ENCODE measurements at places on chromosomes 3 and 15.

- no peak for DNase-seq
Observed at GRCh38 chr15:49468481-49468839, 45.4 kb downstream of the FGF7 start.

DNA sequence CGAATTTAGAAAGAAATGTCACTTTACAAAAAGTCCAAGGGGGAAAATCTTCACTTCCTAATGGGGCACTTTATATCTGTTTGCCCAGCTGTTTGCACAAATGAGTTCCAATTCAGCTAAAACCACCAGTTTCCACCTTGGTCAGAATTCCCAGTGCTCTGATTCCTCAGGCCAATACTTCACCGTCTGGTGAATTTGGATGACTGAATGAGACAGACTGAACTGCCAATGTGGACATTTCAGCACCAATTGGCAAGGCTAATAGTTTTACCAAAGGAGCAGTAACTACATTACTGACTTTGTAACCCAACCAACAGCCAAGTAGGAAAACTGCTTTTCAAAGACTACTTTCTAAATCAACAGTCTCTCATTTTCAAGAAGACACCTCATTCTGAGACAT, 51.8 kb downstream of the ABI3BP start:
- DNase-seq, result no peak

DNA sequence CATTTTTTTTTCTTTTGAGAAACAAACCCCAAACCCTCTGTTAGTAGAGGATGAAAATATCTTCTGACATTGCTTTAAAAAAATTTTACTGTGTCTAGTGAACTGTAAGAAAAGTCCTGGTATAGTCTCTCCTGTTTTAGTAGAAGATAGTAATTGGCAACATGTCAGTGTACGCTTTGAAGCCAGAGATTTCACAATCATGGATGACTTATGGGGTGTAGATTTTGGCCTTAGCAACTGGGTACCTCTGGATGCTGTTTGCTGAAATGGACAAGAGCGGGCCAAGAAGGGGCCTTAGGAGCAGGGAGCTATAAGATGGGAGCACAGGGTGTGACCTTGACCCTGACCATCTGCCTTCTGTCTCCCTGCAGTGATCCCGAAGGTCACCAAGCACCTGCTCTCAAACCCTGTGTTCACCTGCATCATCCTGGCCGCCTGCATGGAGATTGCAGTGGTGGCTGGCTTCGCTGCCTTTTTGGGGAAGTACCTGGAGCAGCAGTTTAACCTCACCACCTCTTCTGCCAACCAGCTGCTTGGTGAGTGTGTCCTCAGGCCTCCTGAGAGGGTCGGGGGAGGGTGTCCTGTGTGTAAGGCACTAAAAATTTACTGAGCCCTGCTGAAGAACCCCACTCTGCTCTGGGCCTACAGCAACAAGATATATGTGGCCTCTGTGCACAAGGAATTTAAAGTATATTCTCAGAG, 266.7 kb downstream of the SLCO3A1 start:
- no peak for DNase-seq

GRCh38 chr3:170355738-170356595, 1.5 kb upstream of the SKIL start:
- DNase-seq, result peak; percentile 30

GRCh38 chr3:101259485-101260341, 60.7 kb downstream of the IMPG2 start:
- no peak for DNase-seq

DNA sequence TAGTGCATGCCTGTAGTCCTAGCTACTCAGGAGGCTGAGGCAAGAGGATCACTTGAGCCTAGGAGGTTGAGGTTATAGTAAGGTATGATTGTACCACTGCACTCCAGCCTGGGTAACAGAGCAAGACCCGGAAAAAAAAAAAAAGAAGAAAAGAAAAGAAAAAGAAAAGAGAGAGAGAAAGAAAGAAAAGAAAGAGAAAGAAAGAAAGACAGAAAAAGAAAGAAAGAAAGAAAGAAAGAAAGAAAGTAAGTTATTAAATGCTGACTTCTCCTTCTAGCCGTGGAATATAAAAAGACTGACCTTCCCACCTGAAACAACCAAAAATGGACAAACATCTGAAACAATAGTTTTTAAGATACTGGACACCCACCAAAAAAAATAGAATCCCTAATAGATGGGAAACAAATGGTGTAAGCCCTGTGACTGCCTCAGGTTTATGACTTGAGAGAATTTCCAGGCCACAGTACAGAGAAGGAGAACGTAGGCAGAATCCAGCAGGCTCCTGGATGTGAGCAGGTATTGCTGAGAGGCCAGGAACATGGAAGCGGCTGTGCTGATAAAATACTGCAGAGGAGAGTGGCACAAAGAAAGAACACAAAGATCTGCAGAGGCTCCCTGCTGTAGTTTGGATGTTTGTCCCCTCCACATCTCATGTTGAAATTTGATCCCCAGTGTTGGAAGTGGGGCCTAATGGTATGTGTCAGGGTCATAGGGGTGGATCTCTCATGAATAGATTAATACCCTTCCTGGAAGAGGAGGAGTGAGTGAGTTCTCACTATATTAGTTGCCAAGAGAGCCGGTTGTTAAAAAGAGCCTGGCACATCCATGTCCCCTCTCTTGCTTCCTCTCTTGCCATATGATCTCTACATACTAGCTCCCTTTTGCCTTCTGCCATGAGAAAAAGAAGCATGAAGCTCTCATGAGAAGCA, 41.8 kb upstream of the PRSS50 start:
- DNase-seq, result no peak

- DNase-seq, result no peak
Observed at GRCh38 chr3:122184591-122184929, 1.1 kb downstream of the CASR start.

- DNase-seq, result no peak
Observed at GRCh38 chr15:57861815-57862586, 155.5 kb downstream of the POLR2M start.

DNA sequence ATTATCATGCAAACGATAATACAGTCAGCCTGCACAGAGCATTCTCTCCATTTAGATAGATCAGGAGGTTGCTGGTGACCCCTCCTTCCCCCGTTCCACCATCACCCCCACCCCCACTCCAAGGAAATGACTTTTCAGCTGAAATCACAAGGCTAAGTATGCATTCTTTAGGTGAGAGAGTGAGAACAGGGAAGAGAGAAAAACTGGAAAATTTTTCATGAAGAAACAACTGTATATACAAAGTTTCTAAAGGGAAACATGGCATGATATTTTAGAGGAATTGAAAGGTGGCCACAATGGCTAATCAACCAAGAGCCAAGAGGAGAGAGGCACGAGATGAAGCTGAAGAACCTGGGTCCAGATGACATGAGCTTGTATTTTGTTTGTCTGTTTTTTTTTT, 22.2 kb downstream of the BCL2A1 start:
- no peak for DNase-seq

DNA sequence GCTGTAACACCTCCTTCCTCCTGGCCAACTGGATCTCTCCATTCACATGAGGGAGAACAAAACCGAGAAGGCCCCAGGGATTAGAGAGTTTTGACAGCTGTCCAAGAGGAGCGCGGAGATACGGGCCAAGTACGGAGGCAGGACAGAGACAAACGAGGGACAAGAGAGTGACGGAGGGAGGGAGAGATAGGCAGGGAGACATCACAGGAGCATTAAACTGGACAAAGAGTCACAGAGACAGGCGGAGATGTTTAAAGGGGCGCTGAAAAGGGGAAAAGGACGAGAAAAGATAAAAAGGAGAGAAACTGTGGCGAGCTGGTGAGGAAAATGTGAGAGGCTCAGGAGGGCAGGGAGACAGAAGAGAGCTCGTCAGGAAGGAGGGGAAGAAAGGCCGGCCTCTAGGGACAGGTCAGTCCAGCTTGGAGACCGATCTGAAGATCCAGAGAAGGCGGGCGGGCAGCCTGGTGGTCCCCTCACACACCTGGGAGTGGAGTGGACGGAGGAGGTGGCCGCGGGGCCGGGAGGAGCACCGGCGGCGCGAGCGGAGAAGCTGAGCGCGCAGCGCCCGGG, 40.5 kb upstream of the ROPN1 start:
- no peak for DNase-seq

DNA sequence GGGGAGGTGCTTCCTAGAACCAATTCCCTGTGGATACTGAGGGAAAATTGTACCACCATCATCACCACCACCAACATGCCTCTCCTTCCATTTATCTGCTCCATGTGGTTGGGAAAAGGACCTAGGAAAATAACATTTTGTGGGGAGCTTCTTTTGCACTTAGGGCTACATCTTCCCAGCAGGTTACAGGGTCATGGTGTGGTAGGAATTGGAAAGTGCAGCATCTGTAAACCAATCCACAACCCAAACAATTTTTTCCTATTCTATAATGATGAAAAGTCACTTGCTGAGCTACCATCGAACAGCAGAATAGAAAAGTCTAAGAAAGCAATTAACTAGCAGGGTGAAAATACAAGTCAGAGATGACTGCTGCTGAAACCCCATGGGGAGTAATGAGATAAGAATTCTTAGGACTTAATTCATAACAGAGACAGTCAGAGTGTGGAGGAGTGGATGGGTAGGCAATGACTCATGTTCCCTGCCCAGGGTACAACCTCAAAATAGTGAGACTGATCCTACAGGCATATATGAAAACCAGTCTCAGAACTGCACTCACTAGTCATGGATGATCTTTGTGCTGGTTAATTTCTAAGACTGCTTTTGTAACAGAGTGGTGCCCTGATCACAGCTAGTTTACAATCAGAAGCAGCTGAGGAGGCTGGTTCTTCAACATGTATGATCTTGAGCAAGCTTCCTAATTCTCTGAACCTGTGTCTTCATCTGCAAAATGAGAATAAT, 38.1 kb upstream of the LEKR1 start:
- DNase-seq, result no peak

DNA sequence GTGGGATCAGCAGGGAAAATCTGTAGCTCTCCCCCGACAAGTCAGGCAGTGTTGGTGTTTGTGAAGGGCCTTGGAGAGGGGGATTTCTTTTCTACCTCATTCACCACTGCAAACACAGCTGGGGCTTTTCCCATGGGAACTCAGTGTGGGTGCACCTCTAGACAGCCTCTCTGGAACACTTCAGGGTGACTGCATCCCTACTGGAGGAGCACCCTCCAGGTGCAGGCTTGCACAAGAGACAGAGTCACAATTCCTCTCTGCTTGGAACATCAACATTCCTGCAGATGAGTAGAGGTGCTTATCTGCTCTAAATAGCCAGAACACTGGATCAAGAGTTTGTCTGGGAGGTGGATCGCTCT, 72.7 kb upstream of the AKAP13 start:
- DNase-seq, result no peak

- DNase-seq, result no peak
Observed at GRCh38 chr15:70264738-70265465, 167.2 kb upstream of the TLE3 start.

DNA sequence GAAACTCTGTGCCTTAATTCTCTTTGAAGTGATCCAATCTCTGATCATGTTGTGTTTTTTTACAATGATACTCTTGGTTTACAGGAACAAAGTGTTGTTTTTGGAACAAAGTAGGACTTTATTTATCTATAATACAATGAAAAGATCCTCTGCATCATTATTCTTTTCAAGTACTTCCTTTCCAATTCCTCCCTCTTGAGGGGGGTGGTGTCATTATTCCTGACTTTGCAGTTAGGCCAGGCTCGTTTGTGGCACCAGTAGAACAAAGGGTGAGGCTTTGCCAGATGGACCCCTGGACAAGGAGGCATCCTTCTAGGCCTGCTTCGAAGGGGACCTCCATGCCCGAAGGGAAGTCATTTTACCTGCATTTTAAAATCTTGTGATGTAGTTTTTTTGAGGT, 41.7 kb upstream of the ZBTB38 start:
- DNase-seq, result no peak

GRCh38 chr3:126880901-126881300, 102.0 kb upstream of the PLXNA1 start:
- no peak for DNase-seq

DNA sequence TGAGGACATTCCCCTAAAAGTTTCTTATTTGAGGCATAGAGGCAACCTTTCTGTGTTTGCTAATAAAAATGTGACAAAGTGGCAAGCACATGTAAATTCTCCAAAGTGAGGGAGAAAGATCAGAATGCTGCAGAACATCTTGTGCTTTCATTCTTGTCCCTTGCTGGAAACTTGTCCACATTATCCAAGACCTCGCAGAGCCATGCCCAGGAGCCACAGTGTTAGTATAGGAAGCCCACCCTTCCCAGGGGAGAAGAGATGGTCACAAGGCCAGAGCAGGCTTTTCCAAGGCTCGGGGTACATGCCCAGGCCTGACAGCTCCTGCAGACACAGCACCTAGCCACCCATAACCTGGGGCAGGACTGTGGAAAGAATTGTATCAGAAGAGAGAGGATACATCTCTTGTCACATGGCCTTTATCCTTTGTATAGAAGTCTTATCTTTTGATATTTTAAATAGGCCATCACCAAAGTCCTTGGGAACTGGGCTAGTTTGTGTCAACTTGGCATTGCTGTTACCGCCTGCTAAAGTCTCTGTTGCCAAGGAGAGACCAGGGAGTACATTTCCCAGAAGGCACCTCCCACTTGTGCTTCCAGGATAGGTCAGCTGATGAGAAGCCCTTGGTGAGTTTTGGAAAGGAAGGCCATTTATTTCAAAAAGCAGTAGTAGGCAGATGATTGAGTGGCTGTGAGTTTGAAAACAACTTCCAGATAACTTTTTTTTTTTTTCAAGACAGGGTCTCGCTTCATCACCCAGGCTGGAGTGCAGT, 10.5 kb downstream of the DLEC1 start:
- DNase-seq, result no peak

DNA sequence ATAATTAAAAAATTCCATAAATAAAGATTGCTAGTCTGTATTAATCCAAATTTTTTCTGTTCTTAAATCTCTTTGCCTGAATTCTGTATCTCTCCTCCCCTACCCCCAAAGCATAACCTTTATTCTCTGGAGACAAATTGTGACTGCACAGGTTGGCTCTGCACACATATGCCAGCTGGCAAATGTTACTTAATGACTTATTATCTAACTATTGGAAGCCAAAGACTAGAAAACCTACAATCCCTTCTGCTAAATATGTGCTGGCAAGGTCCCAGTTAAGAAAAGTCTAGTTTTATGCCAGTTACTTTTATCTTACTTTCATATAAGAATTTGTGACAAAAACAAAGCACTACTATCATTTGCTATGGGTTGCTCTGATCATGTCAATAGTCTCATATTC, 569.3 kb downstream of the MECOM start:
- no peak for DNase-seq

DNA sequence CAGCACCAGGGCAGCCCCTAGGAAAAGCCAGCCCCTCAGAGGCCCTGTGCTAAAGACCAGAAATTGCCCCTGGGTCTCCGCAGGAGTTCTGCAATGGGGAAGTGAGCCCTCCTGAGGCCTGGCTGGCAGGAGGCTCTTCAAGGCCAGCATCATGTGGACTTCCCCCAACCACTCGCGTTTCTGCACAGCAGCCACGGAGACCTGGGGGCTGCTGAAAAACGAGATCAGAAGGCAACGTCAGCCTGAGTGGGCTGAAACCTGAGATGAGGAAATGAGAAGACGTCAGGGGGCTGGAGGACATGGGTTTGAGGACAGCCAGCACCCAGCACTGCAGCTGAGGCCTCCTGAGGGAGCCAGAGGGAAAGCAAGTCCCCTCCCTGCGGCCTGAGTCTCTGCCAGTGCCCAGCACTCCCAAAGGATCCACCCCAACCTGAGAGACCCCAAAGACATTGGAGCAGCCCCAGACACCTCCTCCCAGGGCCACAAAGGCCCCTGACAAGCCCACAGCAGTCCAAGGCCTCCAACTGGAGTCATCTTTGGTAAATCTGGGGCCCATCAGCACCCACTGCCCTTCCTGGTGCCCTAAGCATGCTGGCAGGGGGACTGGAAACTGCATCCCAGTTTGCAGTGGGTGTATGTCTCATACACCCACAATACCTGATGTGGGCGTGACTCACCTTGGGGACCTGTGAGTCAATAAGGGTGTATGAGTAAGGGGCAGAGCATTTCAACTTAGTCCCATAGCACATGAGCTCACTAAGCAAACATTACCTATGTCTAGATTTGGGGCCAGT, 29.2 kb upstream of the CYP11A1 start:
- no peak for DNase-seq

- DNase-seq, result no peak
Observed at GRCh38 chr3:97430601-97431000, 334.0 kb upstream of the ARL6 start.

All from breast epithelium (tissue), 4 donors.